ENCODE measurements at places on chromosomes 12 and 14. TPM values are rescaled to one million over a fixed set of nuclear protein-coding genes. Genes with fewer than 3 reads are reported as not detected.

Gene STAC3
- 1.3 TPM for total RNA-seq

Gene ACACB
- 128 TPM for total RNA-seq

Gene ZNF410
- 21.0 TPM for total RNA-seq

Gene PKP2
- 265 TPM for total RNA-seq

- peak; percentile 20 for DNase-seq
Measured at GRCh38 chr12:69570545-69571399, 14.5 kb upstream of the CCT2 start.

DNA sequence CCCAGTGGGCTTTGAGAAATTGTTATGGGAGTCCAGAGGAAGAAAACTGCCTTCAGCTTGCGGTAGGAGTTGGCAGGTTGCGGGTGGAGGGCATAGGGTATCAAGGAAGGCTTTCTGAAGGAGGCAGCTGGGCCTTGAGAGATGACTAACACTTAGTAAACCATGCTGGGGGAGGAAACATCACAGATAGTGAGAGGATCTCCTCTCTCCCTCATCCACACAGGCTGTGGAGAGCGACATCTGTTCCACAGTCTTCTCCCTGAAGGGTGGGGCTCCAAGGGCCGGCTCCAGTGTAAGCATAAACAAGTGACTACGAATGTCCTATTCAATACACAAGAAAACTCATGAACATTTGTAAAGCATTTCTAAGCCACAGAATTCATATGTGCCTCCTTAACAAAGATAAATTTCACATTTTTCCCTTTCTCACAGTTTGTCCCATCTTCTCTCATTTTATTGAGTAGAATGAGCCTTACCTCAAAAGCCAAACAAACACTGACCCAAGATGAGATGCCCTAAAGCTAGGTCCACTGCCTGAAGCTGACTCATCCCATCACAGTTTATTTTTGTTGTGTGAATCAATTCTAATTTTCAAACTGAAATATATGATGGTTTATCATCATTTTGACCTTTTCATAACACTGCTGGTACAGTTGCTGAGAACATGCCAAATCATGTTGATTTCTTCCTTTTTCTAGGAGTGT is 227.9 kb downstream of the SLC25A21 start:
- DNase-seq = no peak

- DNase-seq = no peak
Measured at GRCh38 chr12:98406378-98406777, 109.0 kb upstream of the TMPO start.

DNA sequence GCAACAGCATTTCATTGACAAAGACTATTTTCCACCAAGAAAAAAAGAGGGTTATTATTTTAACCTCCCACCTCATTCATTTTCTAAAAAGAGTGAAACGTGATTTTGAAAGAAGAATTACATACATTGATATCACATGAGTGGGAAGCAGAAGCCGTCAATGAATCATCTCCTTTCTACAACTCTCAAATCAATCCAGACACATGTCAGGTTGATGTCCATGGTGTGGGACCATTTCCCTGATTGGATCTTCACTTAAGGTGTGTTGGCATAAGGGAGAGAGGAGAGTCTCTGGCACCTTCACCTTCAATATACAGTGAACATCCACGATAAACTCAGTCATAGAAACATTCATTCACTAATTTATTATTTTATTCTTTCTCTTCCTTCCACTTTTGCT is 1095.1 kb downstream of the BCL11B start:
- DNase-seq = no peak

DNA sequence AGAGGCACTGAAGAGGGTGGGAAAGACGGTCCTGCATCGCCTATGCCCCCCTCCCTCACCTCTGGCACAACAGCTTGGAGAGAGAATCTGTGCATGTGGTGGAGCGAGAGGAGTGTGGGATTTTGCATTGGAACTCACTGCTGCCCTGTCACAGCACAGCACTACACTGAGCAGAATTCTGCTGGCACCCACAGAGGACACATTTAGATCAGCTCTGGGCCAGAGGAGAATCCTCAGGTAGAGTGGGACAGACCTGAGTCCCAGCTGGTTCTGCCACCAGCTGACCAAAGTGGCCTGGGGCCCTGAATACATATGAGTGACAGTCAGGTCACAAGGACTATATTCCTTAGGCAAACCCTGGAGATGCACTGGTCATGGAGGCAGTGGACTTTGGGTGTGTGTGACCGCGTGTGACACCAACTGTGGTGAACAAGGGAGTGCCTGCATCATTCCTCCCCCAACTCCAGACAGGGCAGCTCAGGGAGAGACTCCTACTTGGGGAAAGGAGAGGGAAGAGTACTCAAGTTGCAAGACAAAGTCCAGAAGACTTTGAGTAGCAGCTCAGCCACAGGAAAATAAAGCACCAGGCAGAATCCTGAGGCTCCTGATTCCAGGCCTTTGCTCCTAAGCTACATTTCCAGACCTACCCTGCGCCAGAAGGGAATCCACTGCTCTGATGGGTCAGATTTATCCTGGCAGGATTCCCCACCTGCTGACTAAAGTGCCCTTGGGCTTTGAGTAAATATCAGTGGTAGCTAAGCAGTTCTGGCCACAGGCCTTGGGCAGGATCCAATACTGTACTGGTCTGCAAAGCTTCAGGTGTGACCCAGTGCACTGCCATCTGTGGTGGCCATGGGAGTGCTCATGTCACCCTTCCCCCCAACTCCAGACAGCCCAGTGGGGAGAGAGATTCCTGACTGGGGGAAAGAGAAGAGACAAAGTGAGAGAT is 10.6 kb upstream of the ACOT1 start:
- peak; percentile 34 for DNase-seq

- DNase-seq = no peak
Measured at GRCh38 chr14:89406941-89407340, 10.1 kb downstream of the FOXN3 start.

DNA sequence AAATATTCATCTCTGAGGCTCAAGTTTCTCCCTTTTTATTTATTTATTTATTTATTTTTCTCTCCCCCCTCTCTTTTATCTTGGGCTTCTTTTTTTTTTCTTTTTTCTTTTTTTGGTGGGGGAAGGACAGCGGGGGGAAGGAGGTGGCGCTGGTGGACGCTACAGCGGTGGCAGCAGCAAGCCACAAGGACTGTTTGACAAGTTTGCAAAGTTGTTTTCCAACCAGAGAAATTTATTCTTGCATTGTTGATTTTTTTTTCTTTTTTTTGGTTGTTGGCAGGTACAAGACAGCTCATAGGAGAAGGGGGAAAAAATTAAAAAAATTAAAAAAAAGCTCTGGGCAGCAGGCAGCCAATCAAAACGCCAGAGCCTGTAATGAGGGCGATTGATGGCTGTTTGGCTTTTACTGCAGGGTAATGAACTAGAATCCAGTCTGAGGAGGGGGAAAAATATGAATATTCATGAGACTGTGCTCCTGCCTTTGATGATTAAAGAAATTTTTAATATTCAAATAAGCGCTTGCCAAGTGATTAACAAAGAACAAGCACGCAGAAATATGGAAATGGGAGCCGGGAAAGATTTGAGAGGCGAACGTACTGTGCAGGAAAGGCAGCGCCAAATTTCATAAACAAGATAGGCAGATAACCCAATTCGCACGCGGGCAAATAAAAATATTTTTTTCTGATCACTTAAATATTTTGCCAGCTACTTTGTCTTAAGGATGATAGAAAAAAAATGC is 36.2 kb downstream of the BCL11B start:
- DNase-seq = no peak

DNA sequence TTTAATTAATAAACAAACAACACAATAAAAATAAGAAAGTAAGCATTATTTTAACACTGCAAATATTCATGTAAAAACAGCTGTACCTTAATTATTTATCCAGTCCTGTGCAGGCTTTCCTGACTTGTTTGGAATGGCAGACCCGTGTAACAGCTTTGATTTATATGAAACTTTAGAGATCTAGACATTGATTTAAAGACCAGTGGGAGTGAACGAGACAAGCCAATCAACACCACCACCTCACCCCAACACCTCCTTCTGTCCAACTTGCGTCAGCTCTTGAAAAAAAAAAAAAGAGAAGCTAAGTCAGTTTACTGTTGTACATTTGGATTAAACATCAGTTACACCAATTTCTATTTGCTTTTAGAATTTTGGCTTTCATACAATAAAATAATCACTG is 22.3 kb downstream of the SLC38A4 start:
- no peak for DNase-seq

- no peak for DNase-seq
Measured at GRCh38 chr14:21712036-21712435, 38.4 kb upstream of the OR4E1 start.

All from right cardiac atrium (tissue), 5 donors.